Kidney capillary endothelial cell (primary cell): ENCODE measurements at places on chromosomes 7 and 10.
A peak's percentile ranks its signal among the peaks of the same experiment; 100 is the strongest.

DNA sequence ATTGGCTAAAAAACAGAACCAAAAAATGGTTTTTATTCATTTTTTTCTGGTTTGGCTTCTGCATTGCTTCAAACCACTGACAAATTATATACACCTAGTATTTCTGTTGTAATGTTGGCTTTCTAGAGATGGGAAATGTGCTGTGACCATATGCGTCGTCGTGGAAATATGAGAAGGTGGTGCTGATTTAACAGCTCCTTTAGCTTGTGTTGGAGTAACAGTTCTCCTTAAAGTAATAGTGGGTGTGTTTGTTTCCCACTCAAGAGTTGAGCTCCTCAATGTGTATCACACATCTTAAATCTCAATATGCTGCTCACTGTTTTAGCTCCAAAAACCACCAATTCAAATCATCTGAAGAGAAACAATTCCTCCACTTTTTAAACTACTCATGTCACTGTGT lies 196.4 kb downstream of the LHFPL3 start:
- DNase-seq, result no peak

- no peak for DNase-seq
Measured at GRCh38 chr7:55071411-55072175, 52.8 kb downstream of the EGFR start.

DNA sequence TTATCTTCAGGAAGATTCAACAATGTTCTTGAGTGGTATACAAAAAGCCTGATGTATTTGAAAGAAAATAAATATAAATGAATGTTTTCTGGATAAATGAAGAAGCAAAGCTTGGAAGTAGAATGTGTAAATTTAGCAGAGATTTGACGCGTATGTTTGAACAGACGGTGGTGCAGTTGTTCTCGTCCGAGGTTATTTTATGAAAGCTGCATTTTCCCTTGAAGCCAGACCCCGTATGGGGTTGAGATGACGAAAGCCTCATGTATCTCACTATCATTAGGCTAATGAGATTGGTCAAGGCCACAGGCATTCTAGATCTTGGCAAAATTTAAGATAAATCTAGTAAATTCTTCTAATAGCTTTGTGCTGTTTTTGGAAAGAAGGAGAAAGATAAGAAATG lies 195.2 kb downstream of the NXPH1 start:
- no peak for DNase-seq

GRCh38 chr10:109676703-109677102 lies 246.6 kb downstream of the XPNPEP1 start:
- DNase-seq, result peak; percentile 77

- DNase-seq, result no peak
Measured at GRCh38 chr10:122264436-122264835, 6.7 kb upstream of the BTBD16 start.

DNA sequence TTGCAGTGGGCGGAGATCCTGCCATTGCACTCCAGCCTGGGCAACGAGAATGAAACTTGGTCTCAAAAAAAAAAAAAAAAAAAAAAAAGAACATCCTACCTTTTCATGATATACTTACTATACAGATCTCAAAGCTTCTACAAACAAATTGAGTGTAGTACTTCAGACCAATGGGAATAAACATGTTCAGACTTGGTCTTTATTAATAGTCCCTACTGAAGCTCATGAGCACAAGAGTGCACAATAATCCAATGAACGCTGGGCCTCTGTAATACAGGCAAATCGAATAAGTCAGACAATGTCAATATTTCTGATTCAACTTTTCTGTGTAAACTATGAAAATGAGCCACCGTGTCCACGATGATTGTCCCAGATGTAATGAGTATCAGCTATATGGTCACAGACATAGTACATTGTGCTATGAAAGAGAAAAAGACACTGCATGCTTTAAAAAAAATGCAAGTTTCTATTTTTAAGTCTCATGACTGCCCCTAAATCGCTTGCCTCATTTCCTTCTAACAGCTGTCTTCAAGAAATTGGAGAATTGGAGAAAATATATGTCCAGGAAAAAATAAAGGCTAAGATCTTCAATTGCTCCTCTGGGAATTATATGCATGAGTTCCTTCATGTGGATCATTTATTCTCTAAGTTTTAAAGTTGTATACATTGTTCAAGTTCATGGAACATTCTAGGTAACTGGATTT lies 64.0 kb upstream of the CTTNBP2 start:
- no peak for DNase-seq

- DNase-seq, result no peak
Measured at GRCh38 chr7:1697499-1698125, 27.5 kb downstream of the ELFN1 start.
